Activated T-cell treated with anti-CD3 and anti-CD28 coated beads, Interleukin-2, amount 50 U/mL, for 72 hours (primary cell): ENCODE measurements at places on chromosomes 4 and X.

GRCh38 chrX:152259150-152259549, 120.8 kb upstream of the MAGEA10 start:
- DNase-seq = no peak

DNA sequence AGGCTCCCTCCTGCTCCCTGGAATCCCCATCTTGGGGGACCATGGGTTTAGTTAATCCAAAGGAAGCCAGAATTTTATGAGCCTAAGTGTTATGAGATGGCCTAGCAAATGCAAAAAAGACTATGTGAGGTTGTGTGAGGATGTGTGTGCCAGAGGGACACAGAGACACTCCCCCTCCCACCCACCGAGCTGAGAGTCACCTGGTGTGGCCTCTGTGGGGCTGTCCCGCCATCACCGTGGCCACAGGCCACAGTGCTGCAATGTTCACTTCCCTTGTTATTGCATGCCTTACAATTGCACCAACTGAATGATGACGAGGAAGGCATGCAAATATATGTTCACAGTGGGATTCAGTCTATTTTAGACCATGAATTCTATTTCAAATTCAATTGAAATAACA, 601 bp upstream of the FGFBP2 start:
- peak; percentile 85 for DNase-seq

DNA sequence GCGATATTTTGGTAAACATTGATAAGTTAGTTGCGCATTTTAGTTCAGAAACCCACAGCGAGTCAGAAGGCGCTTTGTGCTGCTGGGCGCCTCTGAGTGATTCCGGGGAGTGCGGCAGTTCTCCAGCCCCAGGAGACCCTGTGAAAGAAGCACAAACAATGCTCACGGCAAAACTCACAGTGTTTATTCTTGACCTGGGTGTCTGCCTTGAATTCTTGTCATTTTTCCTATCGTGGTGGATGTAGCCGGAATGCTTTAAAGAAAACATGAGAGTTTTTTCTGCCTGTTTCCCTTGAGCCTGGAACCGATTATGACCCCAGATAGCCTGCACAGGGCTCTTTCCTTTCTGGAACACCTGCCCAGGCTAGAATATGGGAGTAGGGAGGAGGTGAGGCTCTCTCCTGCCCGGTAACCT, 6.7 kb downstream of the TBL1X start:
- no peak for DNase-seq

GRCh38 chrX:19747652-19748610, 139.5 kb downstream of the SH3KBP1 start:
- peak; percentile 77 for DNase-seq

- peak; percentile 34 for DNase-seq
Observed at GRCh38 chrX:38891641-38892413, 90.6 kb downstream of the MID1IP1 start.

DNA sequence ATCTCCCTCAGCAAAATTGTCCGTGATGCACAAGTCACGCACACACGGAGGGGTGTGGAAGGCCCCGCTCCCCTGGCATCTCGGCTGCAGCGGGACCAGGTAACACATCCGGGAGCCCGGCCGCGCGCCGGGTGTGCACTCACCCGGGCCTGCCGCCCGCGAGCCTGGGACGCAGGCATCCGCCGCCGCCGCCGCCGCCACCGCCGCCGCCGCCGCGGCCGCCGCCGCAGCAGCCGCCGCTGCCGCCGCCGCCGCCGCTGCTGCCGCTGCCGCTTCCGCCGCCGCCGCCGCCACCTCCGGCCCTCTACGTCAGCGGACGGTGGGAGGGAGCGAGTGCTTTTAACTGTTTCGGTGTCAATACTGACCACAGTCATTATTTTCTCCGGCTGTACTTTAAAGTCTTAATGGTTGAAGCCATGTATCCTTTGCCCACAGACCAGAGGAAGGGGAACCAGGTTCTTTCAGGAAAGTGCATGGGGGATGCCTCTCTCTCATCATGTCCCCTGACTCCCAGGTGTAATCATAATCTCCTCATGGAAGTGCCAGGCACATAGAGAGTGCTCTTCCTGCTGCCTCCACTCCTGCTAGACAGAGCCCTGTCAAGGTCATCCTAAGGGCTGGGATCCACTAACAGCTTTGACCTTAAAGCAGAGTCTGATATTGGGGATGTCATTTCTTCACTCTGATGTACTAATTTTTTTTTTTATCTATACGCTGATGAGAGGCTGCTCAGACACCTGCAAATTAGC, 38.0 kb downstream of the MAGEE2 start:
- peak; percentile 37 for DNase-seq

GRCh38 chrX:39481621-39482020, 616.1 kb downstream of the BCOR start:
- no peak for DNase-seq

DNA sequence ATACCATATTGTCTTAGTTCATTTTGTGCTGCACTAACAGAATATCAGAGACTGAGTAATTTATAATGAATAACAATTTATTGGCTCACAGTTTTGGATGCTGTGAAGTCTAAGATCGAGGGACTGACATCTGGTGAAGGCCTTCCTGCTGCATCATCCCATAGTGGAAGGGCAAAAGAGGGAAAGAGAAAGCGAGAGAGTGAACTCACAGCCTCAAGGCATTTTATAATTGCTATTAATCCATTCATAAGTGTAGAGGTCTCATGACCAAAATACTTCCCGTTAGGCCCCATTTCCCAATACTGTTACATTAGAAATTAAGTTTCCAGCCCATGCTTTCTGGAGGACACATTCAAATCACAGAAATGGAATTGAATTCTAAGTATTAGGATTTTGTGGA, 554.4 kb downstream of the TRAM1L1 start:
- no peak for DNase-seq

GRCh38 chr4:139631791-139632190, 33.8 kb upstream of the MGST2 start:
- no peak for DNase-seq

- DNase-seq = no peak
Observed at GRCh38 chr4:105858466-105859040, 36.7 kb upstream of the NPNT start.

GRCh38 chr4:172232966-172233365, 419.8 kb downstream of the GALNTL6 start:
- no peak for DNase-seq

GRCh38 chr4:128810331-128810870, 901 bp downstream of the JADE1 start:
- peak; percentile 16 for DNase-seq

GRCh38 chr4:106676173-106676921, 307.8 kb upstream of the GIMD1 start:
- no peak for DNase-seq

GRCh38 chr4:151605215-151605614, 155.6 kb downstream of the GATB start:
- no peak for DNase-seq

DNA sequence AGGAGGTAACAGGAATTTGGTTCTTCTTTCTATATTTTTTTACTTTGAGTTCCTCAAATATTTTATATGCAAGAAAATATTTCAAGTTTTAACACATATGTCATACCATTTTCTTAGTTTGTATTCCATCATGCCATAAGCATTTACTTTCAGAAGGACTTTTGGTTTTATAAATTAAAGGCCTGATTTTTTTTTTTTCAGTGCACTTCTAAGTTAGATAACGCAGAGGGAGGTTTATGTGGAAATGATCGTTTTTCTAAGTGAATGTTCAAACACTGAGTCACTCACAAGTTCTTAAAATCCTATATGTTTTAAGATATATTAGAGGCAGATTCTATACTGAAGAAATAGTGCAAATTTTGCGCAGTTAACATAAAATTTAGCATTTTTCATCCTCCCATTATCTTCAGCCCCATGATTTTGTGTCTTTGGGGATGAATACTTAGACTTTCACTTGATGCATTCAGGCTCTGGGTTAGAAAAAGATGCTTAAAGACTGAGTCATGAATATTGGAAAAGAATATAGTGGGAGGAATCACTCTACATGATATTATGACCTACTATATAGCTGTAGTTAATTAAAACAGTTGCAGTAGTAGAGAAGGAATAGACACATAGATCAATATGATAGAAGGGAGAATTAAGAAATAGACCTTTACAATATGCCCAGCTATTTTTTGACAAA, 54.9 kb downstream of the COL4A5 start:
- no peak for DNase-seq

- DNase-seq = peak; percentile 32
Observed at GRCh38 chrX:41512394-41512793, 65.3 kb downstream of the NYX start.

- no peak for DNase-seq
Observed at GRCh38 chr4:153469031-153469430, 2.9 kb downstream of the TMEM131L start.

GRCh38 chr4:5524446-5525299, 183.7 kb downstream of the EVC2 start:
- no peak for DNase-seq

GRCh38 chr4:120857312-120857711, 65.2 kb downstream of the PRDM5 start:
- DNase-seq = no peak

DNA sequence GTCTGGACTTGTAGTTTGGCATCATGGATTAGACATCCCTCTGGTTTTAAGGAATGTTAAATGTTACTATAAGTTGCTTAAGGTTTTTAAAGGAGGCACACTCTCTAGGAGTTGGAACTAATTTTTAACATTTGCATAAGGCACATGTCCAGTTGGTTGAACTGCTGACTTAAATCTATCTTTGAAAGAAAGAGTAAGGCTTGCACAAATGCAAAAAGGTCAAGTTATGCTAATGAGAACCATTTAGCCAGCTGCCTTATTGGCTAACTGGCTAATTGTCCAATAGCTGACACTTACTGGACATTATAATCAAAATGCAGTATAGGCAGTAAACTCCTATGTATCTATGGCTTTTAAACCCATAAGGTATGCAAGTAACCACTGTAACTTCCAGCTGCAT, 206.1 kb upstream of the TTC29 start:
- no peak for DNase-seq

GRCh38 chrX:69284491-69284890, 119.2 kb upstream of the PJA1 start:
- no peak for DNase-seq
